ENCODE measurements at places on chromosomes 6 and 20.

DNA sequence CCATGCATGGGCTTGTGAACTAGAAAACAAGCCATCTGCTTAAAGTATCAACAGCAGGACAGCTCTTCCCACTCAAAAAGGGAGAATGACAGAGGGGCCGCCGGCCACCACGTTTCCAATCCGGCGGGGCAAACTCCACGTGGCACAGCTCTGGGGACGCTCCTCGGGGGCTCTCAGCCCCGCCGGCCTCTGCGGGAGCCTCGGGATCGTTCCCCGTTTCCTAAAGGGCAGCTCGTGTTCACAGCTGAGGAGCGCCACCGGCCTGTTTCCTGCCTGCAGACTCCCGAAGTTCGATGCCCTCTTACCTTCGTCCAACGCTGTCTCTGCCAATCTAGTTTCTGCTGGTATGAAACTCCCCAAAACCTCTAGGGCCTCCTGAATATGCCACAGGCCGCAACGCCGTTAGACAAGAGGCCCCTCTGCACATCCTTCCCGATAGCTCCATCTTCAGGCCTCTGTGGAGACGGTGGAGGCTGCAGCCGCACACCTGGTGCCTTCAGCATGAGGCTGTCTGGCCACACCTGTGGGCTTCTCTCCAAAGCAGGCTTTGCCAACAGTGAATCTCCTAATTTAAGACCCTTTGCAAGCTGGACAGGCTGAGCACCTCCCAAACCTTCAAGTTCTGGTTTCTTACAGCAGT lies 46.5 kb downstream of the KCNQ2 start:
- no peak for DNase-seq

GRCh38 chr6:107217248-107217647 lies 101.9 kb upstream of the BEND3 start:
- no peak for DNase-seq

DNA sequence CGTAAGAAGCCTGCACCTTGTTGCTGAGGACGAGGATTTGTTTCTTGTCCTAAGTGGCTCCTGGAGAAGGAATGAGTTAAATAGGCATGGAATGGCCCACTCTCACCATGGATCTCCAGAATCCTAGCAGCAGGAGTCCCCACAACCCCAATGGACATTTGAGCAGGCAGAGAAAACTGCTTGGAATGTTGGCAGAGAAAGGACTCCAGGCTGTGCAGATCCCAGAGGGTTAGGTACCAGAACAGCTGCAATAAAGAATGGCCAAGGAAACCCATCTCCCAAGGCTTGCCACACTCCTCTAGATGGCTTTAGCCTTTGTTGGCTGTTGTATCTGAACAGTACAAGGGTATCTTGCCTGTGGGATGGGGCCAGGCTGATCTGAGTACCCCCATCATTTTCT lies 1415.7 kb upstream of the ADGRB3 start:
- DNase-seq: no peak

GRCh38 chr6:170296423-170296745 lies 5.5 kb upstream of the DLL1 start:
- DNase-seq: no peak

GRCh38 chr20:37335642-37336368 lies 10.1 kb upstream of the SRC start:
- no peak for DNase-seq

- DNase-seq: no peak
These were observed 284.7 kb upstream of the HSF2 start for GRCh38 chr6:122114717-122115116.

- no peak for DNase-seq
These were observed 101.5 kb upstream of the BACH2 start for GRCh38 chr6:90397929-90398674.

DNA sequence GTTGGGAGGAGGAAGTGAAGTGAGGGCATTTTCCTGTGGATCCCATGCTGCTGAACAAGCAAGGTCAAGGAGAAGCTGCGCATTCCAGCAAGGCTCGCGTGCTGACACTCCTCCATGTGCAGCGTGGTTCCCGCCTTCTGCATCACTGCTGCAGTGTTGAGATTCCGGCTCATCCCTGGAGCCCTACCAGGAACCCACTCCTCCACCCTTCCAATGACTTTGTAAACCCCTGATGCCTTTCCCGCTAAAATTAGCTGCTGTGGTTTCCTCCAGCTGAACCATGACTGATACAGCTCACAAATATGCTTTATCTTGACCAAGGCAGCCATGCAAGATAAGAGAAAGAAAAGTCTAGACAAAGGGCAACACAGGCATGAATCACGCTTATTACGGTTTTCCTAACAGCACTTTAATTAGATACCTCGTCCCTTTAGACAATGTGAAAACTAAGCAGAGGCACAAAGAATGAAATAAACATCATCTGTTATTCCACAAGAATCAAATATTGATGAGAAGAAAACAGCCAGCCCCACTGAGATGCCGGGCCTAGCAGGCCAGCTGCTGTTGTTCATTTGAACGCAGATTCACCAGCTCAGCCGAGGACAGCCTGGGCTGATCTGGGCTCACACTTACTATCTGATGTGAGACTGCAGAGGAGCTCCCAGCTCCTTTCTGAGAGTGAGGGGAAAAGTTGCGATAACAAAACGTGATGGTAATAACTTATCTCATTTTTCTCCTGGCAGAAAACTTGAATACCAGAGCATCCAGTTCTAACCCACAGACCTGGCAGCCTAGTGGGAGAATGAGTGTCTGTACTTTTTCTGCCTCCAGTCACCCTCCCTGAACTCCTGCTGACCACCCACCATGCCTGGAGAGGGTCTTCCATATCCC lies 14.2 kb upstream of the BNIP5 start:
- DNase-seq: no peak

GRCh38 chr6:35967076-35967774 lies 46.3 kb upstream of the SRPK1 start:
- no peak for DNase-seq

DNA sequence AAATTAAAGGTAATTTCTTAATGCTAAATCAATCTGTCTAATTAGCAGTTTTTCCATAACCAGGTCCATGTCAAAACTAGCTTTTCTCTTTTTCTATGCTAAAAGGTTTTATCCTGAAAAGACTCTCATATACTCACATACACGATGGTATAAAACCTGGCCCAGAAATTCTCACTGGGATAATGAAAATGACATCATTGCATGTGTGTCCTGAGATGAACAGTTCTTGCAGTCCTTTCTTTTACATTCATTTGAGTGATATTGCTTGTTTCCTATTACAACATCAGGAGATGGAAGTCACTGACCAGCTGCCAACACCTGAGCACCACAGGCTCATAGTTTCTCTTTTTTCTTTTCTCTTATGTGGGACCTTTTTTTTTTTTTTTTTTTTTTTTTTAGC lies 7.9 kb upstream of the PRELID3B start:
- no peak for DNase-seq

GRCh38 chr6:52249078-52249477 lies 4.8 kb upstream of the IL17F start:
- DNase-seq: no peak

GRCh38 chr20:35742741-35743523 lies 872 bp upstream of the RBM39 start:
- DNase-seq: no peak

DNA sequence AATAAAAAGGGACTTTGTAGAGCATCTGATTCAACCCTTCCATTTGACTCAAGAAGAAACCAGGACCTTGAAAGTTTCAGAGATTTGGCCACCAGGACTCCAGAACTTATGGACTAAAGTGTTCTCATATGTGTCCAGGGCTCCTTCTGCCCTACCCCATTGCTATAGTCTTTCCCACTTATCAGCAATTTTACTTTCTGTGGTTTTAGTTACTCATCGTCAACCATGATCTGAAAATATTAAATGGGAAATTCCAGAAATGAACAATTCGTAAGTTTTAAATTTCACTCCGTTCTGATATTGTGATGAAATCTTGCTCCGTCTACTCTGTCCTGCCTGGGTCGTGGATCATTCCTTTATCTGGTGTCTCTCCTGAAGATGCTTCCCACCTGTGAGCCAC lies 259.8 kb downstream of the PHACTR1 start:
- no peak for DNase-seq

GRCh38 chr20:24934101-24934661 lies 14.9 kb upstream of the CST7 start:
- no peak for DNase-seq

- DNase-seq: no peak
These were observed 302.8 kb downstream of the THBS2 start for GRCh38 chr6:168950858-168951214.

DNA sequence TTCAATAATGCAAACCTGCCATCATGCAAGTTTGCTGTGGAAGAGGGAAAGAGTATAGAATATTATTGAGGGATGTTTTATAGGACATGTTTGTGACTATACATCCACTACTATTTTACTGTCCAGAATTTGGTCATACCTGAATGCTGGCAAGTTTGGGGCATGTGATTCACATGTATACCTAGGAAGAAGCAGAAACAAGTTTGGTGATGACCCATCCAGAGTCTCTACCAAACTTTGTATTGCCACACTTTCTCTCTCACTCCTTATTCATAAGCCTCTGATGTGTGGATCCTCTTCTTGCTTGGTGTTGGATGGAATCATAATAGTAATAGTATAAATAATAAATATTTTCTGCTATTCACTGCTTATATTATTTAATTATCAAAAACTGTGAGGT lies 108.5 kb upstream of the FLRT3 start:
- DNase-seq: no peak

DNA sequence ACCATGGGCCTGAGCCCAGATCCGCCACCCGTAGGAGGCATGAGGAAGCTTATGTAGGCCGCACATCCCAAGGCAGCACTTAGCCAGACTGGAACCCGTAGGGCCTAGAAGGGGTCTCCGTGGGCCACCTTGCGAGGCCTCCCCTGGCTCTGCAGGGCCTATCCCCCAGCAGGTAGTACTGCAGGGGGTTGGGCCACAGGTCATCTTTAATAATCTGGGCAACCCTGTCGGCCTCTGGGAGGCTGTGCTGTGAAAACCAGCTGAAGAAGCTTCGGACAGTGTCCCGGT lies 18.5 kb downstream of the PLAGL2 start:
- no peak for DNase-seq

- DNase-seq: no peak
These were observed 5.1 kb upstream of the EPB41L1 start for GRCh38 chr20:36149469-36149868.

GRCh38 chr20:19387251-19387650 lies 174.8 kb downstream of the SLC24A3 start:
- DNase-seq: no peak

DNA sequence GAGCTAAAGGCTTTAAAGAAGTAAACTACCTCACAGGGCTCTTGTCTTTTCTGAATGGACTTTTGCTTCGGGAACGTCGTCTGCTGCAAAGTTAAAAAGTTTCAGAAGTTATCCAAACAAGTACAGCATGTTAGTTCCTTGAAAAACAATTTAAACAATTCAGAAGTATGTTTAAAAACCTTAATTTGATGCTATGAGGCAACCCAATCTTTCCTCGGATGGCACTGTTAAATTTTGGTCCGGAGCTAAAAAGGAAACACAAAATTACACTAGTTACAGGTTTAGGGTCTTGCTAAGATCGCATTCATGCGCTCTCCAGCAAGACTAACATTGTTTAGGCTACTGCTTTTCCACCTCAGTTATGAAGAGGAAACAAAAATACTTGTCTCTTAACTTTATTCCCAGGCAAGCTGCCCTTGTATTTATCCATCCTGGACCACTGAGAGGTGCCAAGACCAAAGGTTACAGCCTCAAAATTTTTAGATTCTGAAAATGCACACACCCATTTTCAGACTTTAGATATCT lies 12.7 kb downstream of the RBM39 start:
- DNase-seq: no peak

- DNase-seq: no peak
These were observed 775.6 kb downstream of the PHF3 start for GRCh38 chr6:64411226-64411625.

DNA sequence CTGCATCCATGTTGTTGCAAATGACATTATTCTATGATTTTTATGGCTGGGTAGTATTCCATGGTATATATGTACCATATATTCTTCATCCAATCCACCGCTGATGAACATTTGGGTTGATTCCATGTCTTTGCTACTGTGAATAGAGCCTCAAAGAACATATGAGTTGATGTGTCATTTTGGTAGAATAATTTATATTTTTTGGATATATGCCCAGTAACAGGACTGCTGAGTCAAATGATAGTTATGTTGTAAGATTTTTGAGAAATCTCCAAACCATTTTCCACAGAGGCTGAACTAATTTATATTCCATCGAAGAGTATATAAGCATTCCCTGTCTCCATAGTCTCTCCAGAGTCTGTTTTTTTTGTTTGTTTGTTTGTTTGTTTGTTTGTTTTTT lies 1373.5 kb downstream of the GRIK2 start:
- DNase-seq: no peak

- no peak for DNase-seq
These were observed 93.2 kb downstream of the HIVEP1 start for GRCh38 chr6:12105271-12105670.

GRCh38 chr20:48451401-48451800 lies 376.4 kb downstream of the PREX1 start:
- no peak for DNase-seq

GRCh38 chr6:55953335-55953734 lies 77.9 kb upstream of the BMP5 start:
- no peak for DNase-seq

DNA sequence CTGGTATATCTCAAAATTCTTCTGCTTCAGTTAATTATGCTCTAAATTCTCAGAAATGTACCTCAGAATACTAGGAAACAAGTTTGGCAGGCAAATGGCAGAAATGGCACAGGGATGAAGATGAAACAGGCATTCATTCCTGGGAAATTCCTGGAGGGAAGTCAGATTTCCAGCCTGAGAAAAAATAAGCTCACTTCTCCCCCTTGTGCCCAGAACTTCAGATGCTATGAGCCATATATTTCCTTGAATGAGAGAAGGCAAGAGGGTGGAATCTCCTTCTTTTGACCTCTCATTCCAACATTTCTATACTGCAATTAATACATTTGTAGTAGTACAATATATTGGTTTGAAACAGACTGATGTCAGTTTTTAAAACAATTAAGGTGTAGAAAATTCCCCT lies 22.8 kb downstream of the RGS17 start:
- no peak for DNase-seq

- DNase-seq: no peak
These were observed 1258.2 kb upstream of the EYS start for GRCh38 chr6:66965227-66965626.

DNA sequence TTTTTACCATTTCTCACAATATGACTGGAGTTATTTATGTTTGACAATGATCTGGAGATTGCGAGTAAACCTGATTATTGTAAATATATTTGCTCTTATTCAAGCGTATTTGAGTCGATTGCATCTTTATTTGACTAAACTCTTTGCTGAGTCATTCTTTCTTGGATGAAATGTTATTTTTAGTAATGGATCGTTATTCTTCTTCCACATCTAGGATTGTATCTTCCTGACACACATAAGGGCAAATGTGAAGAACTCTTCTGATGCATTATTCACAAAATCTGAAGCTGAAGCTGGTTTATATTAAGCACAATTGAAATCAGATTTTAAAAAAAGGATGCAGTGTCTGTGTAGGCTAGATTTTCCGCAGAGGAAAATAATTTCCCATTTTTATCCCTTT lies 68.2 kb downstream of the SEL1L2 start:
- no peak for DNase-seq
